ENCODE measurements at places on chromosomes 7 and 10.

DNA sequence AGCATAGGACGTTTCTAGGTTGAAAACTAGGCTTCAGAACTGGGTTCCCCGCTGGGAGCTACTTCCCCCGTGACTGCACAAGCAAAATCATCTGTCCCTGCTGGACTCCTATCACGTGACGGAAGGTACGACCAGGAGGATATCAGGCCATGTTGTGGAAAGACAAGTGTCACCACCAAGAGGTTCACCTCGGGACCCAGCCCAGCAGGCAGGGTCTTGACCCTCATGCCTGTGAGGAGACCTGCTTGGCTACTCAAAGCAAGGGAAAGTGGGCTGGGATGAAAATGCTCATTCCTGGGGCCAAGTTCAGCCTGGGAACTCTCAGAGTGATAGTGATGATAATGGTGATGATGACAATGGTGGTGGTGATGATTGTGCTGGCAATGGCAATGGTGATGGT lies 32.3 kb upstream of the DPYSL4 start:
- DNase-seq = no peak
- no peak overlapping the region for H3K4me3 ChIP-seq
- no peaks in the 10 kb centered on the region for H3K27me3 ChIP-seq

- no peak for DNase-seq
- H3K27ac ChIP-seq = no peak overlapping the region
- no peak overlapping the region for H3K4me3 ChIP-seq
- H3K36me3 ChIP-seq = no peaks in the 10 kb centered on the region
Observed at GRCh38 chr7:95908499-95908898, 136.1 kb downstream of the DYNC1I1 start.

DNA sequence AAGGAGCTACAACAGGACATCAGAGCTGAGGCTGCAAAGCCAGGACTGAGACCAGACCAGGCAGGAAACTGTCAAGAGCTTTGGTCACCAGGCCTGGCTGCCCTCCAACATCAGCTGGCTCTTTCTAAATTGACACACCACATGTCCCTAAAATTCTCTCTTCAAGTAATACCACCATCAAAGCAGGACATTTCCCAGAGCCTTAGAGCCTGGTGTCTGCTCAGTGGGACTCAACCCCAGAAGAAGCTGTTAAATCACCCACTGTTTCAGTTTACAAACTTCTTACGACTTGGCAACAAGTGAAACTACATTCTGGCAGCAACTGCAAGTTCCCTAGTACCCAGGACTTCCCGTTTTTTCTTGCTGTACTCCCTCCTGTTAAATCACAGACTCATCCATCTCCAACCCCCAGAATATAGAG lies 3.8 kb upstream of the IL6 start:
- DNase-seq = no peak
- H3K27ac ChIP-seq = no peak overlapping the region
- H3K36me3 ChIP-seq = no peaks in the 10 kb centered on the region
- H3K4me3 ChIP-seq = no peak overlapping the region
- peaks cover 17% of the 10 kb centered on the region for H3K4me1 ChIP-seq
- no peaks in the 10 kb centered on the region for H3K27me3 ChIP-seq

DNA sequence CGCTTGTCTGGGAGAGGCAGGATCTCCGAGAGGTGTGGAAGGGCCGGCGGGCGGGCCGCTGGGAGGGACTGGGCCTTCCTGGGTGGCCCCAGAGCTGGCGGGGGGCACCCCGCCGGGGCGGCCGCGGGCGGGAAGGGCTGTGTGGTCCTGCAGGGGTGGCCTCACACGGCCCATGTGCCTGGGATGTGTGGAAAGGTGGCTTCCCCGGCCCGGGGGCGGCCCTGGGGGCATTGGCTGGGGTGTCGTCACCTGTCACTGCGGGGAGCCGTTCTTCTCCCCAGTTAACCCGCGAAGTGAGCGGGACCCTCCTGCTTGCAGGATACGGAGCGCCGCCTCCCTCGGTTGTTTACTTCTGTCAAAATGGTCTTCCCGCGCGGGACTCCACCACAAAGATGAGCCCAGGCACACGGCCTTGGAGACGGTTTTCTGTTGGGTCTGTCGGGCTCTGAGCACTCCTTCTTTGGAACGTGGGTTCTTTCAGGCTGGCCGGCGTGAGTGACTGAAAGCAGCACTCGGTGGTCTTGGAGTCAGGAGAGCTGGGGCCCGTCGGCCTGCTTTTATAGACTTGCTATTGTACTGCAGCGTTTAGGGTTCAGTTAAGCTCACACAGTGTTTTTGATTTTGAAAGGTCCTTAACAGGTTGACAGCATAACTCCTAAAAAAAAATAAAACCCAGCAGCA lies 700 bp downstream of the SMC3 start:
- peak overlapping the region; percentile 72 for H3K27ac ChIP-seq
- no peaks in the 10 kb centered on the region for H3K27me3 ChIP-seq
- DNase-seq = peak; percentile 2

- no peak for DNase-seq
- peaks cover 13% of the 10 kb centered on the region for H3K4me1 ChIP-seq
- H3K36me3 ChIP-seq = peaks cover 7% of the 10 kb centered on the region
- no peak overlapping the region for H3K4me3 ChIP-seq
- no peaks in the 10 kb centered on the region for H3K27me3 ChIP-seq
Observed at GRCh38 chr10:5888351-5888750, 1.3 kb downstream of the ANKRD16 start.

GRCh38 chr10:93601146-93601773 lies at the start of gene RBP4:
Gene RBP4 (minus strand): TSS chr10:93601235. CDS start chr10:93601028, 207 bp downstream.
- no peak within 1 kb of the TSS for H3K27ac ChIP-seq
- peaks cover 26% of the 10 kb centered on the region for H3K27me3 ChIP-seq
- peak within 1 kb of the TSS; percentile 66 for H3K4me3 ChIP-seq
- peaks cover 13% of the 10 kb centered on the region for H3K4me1 ChIP-seq

- no peak for DNase-seq
- H3K27me3 ChIP-seq = no peaks in the 10 kb centered on the region
- no peaks in the 10 kb centered on the region for H3K36me3 ChIP-seq
- H3K27ac ChIP-seq = no peak overlapping the region
- no peak overlapping the region for H3K4me3 ChIP-seq
Observed at GRCh38 chr7:131721660-131722059, 165.2 kb upstream of the PODXL start.

GRCh38 chr10:62002753-62003152 lies 101.3 kb downstream of the ARID5B start:
- no peak for DNase-seq

GRCh38 chr7:2794836-2795636 lies 49.1 kb downstream of the GNA12 start:
- no peaks in the 10 kb centered on the region for H3K27me3 ChIP-seq
- H3K4me1 ChIP-seq = peaks cover 17% of the 10 kb centered on the region
- no peak overlapping the region for H3K4me3 ChIP-seq
- DNase-seq = no peak
- H3K27ac ChIP-seq = no peak overlapping the region

DNA sequence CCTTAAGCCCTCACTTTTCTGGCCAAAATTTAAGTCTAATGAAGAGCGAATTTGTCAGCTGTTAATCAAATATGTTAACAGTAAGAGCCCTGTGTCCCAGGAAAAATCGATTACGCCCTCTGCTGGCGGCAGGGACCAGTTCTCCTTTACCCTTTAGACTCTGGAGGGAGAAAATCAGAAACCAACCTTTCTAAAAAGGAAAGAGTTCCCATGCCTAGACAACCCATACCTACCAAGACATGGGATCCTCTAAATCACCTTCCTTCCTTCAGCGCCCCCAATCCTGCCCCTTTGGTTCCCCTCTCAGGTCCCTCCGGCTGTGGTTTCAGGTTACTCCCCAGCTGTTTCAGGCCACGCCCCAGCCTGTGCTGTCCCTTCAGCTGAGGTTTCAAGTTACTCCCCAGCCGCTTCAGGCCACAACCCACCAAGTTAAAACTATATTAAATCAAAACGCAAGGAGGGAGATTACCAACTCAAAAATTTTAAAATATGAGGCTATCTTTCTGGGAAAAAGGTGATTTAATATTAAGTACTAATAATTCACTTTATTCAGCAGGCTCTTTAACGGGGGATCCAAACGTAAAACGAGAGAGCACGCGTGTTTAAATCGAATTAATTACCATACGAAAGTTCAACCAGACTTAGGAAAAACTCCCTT lies 1.4 kb upstream of the AKR1B15 start:
- peak; percentile 56 for DNase-seq
- no peak overlapping the region for H3K4me3 ChIP-seq
- peaks cover 8% of the 10 kb centered on the region for H3K4me1 ChIP-seq
- no peaks in the 10 kb centered on the region for H3K27me3 ChIP-seq
- H3K27ac ChIP-seq = no peak overlapping the region

- H3K27ac ChIP-seq = no peak overlapping the region
- H3K27me3 ChIP-seq = no peaks in the 10 kb centered on the region
- no peaks in the 10 kb centered on the region for H3K36me3 ChIP-seq
- DNase-seq = no peak
- H3K4me1 ChIP-seq = peaks cover 2% of the 10 kb centered on the region
- H3K4me3 ChIP-seq = peak overlapping the region; percentile 37
Observed at GRCh38 chr10:47453141-47454007, 30.5 kb downstream of the ANXA8 start.

- peaks cover 8% of the 10 kb centered on the region for H3K4me1 ChIP-seq
- no peaks in the 10 kb centered on the region for H3K36me3 ChIP-seq
Observed at GRCh38 chr7:69674701-69675182, 76.5 kb downstream of the AUTS2 start.
